Activated CD8-positive, alpha-beta memory T cell treated with anti-CD3 and anti-CD28 coated beads for 48 hours (primary cell): ENCODE measurements at places on chromosomes 16 and 17.

DNA sequence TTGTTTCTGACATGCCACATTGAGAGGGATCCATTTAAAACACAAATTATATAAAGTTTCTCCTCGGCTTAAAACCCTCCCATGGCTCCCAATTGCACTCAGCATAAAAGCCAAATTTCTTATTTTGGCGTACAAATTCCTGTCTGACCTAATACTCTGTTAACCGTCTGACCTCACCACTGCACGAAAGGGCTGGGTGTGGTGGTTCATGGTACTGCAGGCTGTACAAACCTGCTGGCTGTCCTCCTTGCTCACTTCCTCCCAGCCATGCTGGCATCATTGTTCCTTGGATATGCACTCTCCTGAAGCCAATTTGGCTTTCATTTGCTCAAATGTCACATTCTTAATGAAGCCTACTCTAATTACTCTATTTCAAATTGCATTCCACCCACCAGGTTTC lies 301.6 kb upstream of the C16orf82 start:
- DNase-seq: no peak

GRCh38 chr16:69924777-69925191 lies 26.4 kb upstream of the CLEC18A start:
- no peak for DNase-seq

- no peak for DNase-seq
These were observed 25.3 kb downstream of the LITAF start for GRCh38 chr16:11561454-11561805.

DNA sequence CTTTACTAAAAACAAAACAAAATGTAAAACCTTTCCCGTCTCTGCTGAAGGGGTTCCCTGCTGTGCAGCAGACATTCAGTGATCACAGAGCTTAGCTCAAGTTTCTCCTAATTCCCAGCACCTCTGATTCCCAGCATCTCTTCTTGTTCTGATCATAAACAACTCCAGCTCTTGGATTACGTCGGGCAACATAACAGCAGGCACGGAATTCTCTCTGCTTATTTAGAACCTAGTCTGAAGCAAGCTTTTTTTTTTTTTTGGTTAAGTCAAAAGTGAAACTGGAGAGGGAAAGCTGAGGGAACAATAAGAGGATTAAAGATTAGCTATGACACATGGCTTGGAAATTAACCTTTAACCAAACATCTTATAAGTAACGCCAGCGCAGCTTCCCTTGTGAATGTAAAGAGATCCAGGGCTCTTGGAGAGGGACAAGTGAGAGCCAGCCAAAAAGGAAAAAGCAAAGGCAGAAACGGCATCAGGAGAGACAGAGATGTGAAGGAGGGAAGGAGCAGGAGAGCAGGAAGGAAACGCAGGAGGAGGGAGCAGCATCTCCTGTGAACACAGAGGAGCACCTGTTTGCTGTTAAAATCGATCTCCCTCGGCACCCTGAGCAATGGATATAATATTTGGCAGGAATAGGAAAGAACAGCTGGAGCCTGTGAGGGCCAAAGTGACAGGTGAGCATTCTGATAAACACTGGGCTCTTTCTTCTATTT lies at the start of gene BCO1:
BCO1 (plus strand) TSS at position 394 of the 716 bp plus-strand sequence; CDS start at position 614, 220 bp downstream.
- no peak for DNase-seq

GRCh38 chr16:23071196-23072083 lies 77.8 kb downstream of the USP31 start:
- DNase-seq: no peak

GRCh38 chr17:28883967-28884702 lies 13.4 kb downstream of the FLOT2 start:
- DNase-seq: no peak
